ENCODE measurements at places on chromosomes 6 and 20.
A peak's percentile ranks its signal among the peaks of the same experiment; 100 is the strongest.

DNA sequence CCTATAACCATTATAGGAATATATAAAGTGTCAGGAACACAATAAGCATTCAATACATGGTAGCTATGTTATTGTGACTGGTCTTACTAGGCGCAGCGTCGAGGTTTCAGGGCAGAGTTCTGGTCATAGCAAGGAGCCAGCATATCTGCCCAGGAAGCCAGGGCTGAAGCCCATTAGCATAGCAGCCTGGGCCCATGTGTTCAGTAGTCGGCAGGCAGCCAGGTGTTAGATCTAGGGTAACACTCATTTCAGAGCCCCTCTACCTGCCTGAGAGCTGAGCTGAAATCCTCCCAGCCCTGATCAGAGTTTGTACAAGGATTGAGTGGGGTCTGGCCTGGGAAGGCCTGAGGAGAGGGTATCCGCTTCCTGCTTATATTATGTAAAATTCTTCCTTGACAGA, 32.1 kb downstream of the C20orf173 start:
- no peak for DNase-seq

- peak; percentile 29 for DNase-seq
Observed at GRCh38 chr6:27693766-27694546, 218.2 kb downstream of the OR2B2 start.

DNA sequence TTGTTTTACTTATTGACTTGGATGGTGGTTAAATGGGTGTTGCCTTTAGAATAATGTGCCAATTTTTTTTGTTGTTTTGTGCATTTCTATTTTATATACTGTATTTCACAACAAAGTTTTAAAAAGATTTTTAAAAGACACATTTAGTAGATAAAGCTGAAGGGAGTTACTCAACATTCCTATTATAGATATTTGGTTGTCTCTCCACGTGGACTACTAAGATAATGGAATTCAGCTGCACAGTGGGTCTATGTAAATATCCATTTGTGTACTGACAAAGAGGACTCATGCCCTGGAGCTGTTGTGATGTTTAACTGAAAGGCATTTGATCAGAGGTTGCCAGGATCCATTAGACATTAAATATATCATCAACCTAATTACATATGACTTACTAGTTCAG, 23.2 kb upstream of the FAM135A start:
- no peak for DNase-seq

DNA sequence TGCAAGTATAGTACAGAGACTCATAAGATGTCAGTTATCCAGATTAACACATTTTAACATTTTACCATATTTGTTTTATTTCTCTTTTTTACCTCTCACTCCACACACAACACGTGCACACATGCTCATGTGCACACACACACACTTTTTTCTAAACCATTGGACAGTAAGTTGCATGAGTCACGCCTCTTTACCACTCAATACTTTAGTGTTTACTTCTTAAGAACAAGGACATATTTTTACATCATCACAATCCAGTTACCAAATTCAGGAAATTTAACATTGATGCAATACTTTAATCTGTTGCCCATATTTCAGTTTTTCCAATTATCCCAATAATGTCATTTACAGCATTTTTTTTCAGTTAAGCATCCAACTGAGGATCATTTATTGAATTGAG, 109.0 kb downstream of the RIN2 start:
- DNase-seq = no peak

- DNase-seq = no peak
Observed at GRCh38 chr6:157861184-157861583, 38.1 kb downstream of the SNX9 start.

Data from CD4-positive, alpha-beta T cell treated with Interleukin-15 for 1 hour (primary cell).